GM12865 (cell line): ENCODE measurements at places on chromosomes 3 and 15.

DNA sequence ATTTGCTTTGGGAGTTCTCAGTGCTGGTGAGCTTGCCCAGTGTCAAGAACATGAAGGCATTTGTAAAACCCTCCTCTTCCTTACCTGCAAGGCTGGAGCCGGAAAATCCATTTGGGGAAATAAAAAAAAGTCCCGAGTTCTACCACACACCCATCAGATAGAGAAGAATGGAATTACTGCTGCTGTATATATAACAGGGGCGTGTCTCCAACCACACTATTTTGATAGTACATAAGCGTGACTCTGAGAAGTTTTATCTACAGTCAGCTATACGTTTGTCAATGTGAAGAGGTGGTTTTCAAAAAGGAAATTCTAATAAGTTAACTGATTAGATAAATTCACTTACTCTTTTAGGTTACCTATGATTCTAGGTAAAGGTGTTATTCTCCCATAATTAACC is 1.3 kb upstream of the CPA3 start:
- no peak for DNase-seq

DNA sequence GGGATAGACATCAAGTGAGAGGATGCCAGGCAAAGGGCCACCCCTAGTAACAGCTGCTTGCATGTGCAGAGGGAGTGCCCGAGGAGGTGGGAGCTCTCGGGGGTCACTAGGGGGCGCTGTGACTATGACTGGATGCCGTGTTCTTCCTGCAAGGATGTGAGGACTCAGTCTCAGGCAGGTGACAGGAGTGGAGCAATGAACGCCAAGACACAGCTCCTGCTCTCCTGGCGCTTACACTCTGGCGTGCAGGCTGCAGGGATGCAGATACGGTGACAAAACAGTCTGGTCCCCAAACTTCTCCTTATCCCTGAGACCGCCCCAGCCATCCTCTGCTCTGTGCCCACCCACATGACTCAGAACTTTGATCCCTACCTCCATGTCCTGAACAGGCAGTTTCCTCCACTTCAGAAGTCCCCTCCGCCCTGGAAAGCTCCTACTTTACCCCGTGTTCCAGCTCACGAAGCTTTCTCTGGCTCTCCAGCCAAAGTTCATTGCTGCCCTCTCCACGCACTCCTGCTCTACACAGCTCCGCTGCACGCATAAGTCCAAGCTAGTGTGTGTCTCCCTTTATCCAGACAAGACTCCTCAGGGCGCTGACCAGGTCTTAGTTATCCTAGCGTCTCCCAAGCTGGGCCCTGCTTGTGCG is 14.7 kb downstream of the RHOV start:
- peak; percentile 93 for DNase-seq

DNA sequence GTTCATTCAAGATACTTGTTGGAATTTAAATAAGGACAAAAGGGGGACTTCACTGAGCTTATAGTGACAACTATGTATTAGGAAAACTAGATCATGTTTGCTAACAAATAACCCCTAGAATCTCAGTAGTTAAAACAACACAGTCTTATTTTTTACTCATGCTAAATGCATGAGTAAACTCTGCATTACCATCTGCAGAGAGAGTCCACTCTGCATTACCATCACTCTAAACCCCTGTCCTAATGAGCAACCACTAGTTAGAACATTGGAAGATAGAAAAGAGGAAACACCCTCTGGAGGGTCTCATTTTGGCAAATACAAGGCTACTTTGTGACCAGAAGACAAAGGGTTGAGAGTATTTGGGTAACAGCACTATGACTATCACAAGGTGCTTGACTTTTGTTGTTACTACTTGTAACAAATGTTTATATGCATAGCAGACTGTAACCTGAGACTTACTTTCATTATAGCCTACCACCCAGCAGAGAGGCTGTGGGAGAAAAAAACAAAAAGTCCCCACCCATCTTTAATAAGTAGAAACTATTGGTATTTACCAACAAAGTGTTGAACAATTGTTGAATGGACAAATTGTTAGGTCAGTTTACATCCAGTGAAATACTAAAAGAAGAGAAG is 99.1 kb downstream of the OXSM start:
- DNase-seq = no peak

- no peak for DNase-seq
Measured at GRCh38 chr3:127572186-127572585, 18.3 kb downstream of the TPRA1 start.

GRCh38 chr15:27933562-27933961 is 165.6 kb downstream of the OCA2 start:
- DNase-seq = no peak

DNA sequence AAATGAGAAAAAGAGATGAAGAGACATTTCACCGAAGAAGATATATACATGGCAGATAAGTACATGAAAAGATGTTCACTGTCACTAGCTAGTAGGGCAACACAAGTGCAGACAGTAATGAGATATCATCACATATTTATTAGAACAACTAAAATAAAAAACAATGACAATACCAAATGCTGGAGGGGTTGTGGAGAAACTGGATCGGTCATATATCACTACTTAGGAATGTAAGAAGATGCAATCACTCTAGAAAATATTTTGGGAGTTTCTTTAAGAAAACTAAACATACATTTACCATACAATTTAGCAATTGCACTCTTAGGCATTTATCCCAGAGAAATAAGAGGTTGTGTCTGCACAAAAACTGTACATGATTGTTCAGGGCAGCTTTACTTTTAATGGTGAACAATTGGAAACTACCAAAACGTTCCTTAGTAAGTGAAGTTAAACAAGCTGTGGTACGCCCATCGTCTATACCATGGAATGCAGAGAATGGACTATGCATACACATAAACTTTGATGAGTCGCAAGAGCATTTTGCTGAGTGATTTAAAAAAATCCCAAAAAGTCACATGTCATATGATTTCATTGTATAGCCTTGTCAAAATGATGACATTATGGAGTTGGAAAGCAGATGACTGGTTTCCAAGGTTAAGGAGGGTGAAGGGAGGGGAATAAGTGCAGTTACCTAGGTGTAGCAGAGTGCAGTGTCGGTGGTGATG is 149.0 kb upstream of the UBE3A start:
- no peak for DNase-seq

DNA sequence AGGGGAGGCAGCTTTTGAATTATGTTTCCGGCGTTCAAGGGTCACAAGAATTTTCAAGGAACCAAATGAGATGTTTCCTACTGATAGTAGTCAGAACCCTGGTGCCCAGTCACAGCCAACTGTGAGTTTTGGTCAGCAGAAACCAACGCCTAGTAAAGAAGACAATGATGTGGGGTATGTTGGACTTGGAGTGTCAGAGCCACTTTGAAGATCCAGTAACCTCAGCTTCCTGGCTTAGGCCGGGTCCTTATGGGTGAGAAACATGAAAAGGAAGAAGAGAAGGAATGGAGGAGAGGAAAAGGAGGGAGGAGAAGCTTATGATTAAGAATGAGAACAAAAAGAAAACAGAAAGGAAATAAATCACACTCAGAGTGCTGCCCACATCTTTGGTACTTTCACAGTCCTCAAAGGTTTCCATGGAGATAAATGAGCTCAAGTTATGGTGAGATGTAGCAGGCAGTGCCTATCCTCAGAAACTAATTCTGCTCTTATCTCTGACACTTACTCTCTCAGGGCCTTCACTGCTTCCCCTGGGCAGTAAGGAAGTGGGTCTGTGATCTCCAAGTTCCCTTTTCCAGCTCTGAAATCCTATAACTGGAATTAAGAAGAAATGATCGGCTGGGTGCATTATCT is 2.0 kb upstream of the MCF2L2 start:
- peak; percentile 38 for DNase-seq

DNA sequence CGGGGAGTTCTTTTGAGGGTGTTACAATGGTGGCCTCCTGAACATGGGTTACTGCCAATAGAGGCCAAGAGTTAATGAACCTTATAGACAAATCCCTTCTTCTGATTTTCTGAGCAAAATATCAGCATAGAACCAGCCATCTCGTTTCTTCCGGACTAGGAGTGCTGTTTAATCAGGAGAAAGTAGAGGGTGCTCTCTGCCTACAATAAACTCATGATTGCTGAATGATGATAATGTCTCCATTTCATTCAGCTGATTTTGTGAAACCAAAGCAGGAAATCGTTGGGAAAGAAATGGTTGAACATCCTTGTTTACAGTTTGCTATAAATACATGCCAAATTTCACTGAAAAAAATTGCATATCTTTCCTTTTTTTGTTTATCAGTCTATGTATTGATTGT is 142.8 kb upstream of the PLSCR5 start:
- DNase-seq = no peak

DNA sequence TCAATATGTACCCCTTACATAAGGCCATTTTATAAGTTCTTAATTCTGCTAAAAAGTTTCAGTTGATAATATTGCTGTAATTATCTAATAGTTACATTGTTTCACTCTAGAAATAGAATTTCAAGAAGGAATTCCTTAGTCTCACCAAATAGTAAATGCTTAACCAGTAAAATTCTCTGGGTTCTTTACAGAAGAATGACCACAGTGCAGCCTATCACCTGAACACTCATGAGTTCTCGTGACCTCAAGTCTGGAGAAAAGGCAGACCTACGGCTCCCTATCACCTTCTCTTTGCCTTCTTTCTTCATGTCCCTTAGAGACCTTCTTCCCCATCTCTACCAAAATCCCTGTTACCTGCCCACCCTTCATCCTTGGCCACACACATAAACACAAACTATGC is 30.9 kb downstream of the CCDC191 start:
- DNase-seq = no peak

GRCh38 chr3:76866729-76867408 is 173.0 kb upstream of the ROBO2 start:
- peak; percentile 2 for DNase-seq
